Effector CD8-positive, alpha-beta T cell (primary cell): ENCODE measurements at places on chromosomes 1 and 21.

GRCh38 chr21:43581453-43581852 lies 77.8 kb downstream of the HSF2BP start:
- DNase-seq: no peak

- DNase-seq: no peak
These were observed 173.0 kb upstream of the UBE2U start for GRCh38 chr1:64030411-64030810.

- DNase-seq: no peak
These were observed 63.7 kb downstream of the PRDM16 start for GRCh38 chr1:3132660-3133059.

- no peak for DNase-seq
These were observed 28.3 kb upstream of the LY9 start for GRCh38 chr1:160767395-160768294.

- DNase-seq: no peak
These were observed 21.1 kb upstream of the PDE9A start for GRCh38 chr21:42632336-42632751.

DNA sequence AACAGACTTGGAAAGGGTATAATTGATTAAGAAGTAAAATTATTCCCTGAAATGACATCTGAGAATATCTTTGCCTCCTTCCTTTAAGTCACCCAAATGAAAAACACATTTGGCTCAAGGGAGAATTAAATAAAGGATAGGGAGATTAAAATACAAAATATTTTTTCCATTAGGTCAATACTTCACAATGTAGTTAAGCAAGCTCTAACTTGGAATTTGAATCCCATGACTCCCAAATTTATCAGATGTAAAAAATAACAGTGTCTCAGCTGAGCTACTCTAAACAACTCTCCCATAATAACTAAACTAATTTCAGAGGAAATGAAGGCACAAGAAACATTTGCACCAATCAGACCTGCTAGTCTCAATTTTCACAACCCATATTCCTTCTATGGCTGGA lies 6.5 kb upstream of the NMNAT2 start:
- no peak for DNase-seq
